Ecto neural progenitor cell (in vitro differentiated cells): ENCODE measurements at places on chromosomes 3 and 15.

- no peak for DNase-seq
Measured at GRCh38 chr3:74027121-74027520, 402.4 kb upstream of the PDZRN3 start.

- DNase-seq = no peak
Measured at GRCh38 chr3:2921903-2922302, 188.3 kb downstream of the IL5RA start.

- no peak for DNase-seq
Measured at GRCh38 chr15:37109168-37109871, 9.0 kb upstream of the MEIS2 start.

GRCh38 chr15:36912311-36912712, 188.0 kb downstream of the MEIS2 start:
- no peak for DNase-seq

DNA sequence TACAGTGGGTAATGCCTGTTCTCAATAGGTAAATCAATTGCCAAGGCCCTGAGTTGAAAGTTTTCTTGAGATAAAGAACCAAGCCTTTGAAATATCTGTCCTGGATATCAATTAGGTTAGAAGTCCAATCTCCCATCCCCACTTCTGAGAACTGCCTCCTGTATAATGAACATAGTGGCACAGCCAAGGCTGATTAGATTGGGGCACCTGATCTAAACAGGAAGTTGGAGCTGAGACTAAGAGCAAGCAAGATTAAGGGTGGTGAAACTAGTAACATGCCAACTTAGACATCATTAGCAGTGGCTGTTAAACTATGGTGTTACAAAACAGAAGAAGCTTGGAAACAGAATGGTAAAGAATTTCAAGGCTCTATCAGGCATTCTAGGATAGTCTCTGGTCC, 137.7 kb upstream of the TMEM108 start:
- DNase-seq = no peak

DNA sequence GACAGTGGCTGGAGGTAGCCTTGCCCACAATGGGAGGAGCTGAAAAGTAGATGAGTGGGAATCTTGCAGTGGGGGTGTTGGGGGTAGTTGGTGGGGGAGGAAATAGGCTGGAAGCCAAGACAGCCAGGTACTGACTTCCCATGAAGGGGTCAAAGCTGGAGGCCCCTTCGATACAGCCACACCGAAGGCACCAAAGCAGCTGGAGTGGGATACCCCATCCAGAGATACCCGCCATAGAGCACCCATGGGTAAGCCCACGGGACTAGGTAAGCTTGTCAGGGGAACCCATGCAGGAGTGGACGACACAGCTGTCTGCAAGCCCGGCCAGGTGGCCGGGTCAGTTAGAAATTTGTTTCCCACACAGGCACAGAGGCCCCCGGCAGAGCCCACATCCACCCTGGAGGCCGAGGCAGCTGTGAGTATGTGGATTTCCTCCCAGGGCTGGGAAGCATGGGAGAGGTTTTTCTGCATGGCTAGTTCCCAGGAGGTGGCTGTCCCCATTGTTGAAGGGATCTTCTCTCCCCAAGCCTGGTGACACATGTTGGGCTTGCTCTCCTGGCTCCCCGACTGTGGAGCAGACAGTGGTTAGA, 28.6 kb downstream of the PRR23E start:
- peak; percentile 45 for DNase-seq

DNA sequence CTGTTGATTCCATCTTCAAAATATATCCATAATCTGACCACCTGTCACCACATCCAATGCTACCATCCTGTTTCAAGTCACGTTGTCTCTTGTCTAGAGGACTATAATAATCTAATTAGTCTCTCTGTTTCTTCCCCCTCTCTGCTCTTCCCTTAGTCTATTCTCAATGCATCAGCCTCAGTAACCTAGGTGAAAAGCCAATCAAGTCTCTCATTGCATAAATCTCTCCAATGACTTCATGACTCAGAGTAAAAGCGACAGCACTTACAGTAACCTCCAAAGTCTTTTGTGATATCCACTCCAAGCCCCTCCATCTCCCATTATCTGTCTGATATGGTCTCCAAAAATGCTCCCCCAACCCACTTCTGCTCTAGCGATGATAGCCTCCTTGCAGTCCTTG, 7.2 kb downstream of the UBA3 start:
- DNase-seq = no peak

GRCh38 chr3:78900426-78900825, 867.4 kb downstream of the ROBO1 start:
- no peak for DNase-seq

DNA sequence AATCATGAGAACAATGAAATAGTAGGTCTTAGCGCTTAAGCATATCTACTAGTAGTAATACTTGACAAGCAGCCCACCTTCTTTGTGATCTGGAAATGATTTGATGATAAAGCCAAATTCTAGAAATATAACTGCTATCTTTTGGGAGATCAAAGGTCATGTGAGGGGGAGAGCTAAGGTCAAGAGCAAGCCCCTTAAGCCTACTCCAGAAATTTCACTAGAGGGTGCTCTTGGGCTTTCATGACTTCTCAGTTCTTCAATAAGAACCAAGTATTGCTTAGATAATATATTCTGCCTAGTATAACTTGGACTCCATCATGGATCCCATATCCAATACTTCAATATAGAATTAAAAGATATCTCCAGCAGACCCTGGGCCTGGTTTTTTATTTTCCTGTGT, 319.6 kb downstream of the ZBTB20 start:
- no peak for DNase-seq

DNA sequence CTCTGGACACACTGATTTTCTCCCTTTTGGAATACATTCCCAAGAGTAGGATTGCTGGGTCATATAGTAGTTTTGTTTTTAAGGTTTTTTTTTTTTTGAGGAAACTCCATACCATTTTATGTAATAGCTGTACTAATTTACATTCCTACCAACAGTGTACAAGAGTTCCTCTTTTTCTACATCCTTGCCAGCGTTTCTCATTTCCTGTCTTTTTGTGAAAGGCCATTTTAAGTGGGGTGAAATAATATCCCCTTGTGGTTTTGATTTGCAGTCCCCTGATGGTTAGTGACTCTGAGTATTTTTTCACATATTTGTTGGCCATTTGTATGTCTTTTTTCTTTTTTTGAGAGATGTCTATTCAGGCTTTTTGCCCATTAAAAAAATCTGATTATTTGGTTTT, 1205.5 kb downstream of the ROBO1 start:
- no peak for DNase-seq

- no peak for DNase-seq
Measured at GRCh38 chr3:87009271-87009670, 18.3 kb upstream of the VGLL3 start.
